AG08396 (cell line): ENCODE measurements at places on chromosomes 12 and 14.

GRCh38 chr12:6573001-6573400 is 4.9 kb upstream of the NOP2 start:
- DNase-seq: no peak

GRCh38 chr12:85448548-85449139 is 168.6 kb downstream of the ALX1 start:
- DNase-seq: no peak

GRCh38 chr14:28757786-28758185 is 8.8 kb upstream of the FOXG1 start:
- no peak for DNase-seq

DNA sequence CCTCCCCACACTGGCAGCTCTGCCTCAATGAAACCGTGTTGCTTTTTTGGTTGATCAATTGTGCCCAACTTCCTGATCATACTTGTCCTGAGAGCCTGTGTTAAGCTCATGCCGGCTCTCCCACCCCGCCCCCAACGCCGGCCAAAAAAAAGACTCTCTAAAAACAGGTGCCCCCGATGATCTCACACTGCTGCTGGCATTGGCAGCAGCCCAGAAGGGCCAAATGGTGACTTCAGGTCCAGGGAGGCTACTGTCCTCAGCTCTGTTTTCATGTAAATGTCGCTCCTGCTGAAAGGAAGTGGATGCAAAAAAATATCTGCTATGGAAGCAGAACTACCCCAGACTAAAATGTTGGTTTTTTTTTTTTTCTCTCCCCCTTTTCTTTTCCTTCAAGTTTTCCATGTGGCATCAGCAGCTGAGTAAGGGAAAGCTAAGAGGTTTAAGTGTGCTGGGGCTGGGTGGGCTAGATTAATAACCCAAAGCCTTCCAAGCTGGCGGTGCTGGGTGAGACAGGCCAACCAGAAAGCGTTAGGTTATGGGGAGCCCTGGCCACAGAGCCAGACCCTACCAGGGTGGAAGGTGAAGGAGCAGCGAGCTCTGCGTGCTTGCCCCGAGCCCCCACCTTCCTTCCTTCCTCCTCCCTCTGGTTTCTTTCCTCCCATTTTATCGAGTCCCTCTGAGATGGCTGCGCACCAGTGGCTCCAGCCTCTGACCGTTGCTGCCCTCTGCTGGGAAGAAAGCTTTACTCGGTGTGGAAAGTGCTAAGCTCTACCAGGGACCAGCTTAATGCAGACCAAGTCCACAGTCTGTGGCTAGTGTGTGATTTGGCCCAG is 396.1 kb downstream of the NRXN3 start:
- peak; percentile 69 for DNase-seq

GRCh38 chr14:34420547-34421150 is 41.4 kb downstream of the SPTSSA start:
- no peak for DNase-seq

DNA sequence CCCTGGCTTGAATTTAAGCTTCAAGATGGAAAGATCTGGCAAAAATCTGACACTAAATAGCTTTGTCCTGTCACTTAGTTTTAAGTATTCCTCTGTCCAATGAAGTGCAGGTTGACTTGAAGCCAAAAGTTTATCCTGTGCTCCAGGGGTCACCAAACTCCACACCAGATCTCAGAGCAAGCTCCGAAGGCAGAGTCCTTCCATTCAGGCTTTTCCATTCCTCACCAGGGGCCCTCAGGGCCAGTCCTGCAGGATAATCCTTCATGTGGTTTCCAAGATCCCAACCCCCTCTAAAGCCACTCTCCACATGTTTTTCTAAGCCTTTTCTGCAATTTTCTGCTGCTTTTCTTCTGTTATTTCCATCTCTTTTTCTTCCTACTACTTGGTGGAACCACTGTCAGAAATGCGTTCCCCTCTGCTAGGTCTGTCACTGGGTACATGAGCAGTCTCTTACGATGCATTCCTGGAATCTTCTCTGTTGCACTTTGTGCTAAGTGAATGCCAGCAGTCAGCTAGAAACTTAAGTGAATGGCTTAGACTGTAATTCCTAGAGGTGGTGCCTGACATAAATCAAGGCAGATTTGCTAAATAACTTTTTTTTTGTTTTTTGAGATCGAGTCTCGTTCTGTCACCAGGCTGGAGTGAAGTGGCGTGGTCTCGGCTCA is 251.4 kb downstream of the MSRB3 start:
- DNase-seq: no peak

DNA sequence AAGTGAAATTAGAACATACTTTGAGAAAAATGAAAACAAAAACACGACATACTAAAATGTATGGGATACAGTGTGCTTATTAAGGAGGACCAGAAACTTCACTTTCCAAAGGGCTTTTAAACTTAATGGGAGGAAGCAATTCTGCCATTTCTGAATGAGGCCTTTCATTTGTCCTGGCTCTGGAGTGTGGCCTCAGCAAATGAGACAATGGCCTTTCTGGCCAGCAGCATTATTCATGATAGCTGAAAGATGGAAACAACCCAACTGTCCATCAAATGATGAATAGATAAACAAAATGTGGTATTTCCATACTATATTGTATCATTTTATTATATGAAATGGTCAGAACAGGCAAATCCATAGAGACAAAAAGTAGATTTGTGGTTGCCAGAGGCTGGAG is 338.6 kb downstream of the CEP128 start:
- DNase-seq: no peak

GRCh38 chr14:20412876-20413743 is at the start of gene TEP1:
Gene TEP1, minus strand, starts transcription at chr14:20413501. Its CDS starts 5,062 bp downstream, at chr14:20408439.
- DNase-seq: peak; percentile 88

DNA sequence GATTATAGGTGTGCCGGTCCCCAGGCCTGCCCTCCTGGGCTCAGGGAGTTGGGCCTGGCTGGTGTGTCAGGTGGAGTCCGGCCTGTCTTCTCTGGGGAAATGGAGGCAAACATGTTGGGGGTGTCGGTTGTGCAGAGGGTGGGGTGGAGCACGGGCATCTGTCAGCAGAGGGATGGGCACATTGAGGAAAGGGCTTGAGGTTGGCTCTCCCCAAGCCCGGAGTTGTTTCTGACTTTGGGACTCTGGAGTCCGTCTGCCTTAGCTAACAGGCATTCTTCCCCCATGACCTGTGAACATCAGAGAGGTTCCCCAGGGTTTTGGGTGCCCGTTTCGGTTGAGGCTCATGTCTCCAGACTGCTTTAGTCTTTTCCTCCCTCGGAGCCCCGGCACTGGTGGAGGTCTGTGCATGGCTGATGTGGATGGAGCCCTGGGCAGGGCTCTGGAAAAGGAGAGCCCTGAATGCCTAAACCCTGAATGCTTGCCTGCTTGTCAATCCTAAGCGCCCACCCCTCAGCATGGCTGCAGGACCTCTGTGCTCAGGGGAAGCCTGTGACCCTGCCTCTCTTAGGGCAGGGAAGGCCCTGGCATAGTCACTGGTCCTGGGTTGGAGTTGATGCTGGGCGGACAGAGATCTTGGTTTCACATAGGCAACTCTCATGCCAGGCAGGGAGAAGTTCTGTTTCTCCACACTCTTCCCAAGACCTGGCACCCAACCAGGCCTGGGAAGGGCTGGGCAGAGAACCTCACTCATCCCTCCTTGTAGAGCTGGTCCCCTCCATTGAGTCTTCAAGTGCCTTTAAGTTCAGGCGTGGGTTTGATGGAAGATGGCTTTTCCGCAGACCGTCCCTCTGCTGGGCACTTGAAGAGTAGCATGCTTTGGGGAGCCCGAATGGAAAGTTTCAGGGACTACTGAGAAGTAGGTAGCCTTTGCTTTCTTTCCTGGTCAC is 12.9 kb downstream of the NYNRIN start:
- DNase-seq: peak; percentile 71

DNA sequence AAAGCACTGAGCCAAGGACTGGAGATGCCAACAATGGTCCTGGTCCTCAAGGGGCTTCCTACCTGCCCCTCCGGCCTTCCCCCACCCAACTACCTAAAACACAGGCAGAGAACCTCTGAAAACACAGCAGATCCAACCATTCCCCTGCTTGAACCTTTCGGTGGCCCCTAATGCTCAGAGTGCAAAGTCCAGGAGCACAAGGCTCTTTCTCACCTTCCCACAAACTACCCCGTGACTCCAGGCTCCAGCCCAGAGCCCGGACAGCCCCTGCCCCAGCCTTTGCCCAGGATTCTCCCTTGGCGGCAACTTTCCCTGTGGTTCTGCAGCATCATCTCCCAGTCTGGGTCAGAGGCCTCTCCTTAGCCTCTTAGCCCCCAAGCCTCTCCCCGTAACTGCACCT is 1.6 kb upstream of the CD9 start:
- DNase-seq: no peak

GRCh38 chr12:115661112-115661511 is 616.4 kb downstream of the MED13L start:
- no peak for DNase-seq

GRCh38 chr14:46048127-46048526 is 603.5 kb downstream of the RPL10L start:
- DNase-seq: peak; percentile 21

DNA sequence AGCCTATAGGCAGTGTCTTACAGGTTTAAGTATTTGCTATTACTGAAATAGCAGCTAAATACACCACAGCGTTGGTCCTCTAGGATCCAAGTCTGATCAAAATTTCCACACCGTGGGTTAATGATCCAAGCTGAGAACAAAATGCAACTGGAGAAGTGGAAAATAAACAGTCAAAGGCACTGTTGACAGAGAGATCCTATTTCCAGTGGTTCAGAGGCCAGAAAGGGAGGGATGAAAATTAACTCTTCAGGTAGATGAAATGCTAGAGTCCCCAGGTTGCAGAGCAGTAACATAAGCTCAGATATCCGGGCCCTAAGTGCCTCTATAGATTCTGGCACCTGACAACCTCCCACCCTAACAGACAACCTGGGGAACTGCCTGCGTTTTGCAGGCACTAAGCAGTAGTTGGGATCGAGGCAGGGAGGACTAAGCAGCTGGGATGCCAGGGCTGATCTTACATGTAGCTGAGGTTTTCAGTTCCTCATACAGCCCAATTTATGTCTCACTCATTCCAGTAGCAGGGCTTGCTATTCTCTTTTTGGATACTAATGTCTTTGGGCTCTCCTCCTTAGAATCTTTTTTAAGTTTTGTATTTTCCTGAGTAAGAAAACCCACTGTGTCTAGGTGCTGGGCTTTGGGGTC is 42.7 kb upstream of the CRACR2A start:
- DNase-seq: no peak

- DNase-seq: no peak
These were observed 70.0 kb downstream of the KIF21A start for GRCh38 chr12:39372929-39373328.

DNA sequence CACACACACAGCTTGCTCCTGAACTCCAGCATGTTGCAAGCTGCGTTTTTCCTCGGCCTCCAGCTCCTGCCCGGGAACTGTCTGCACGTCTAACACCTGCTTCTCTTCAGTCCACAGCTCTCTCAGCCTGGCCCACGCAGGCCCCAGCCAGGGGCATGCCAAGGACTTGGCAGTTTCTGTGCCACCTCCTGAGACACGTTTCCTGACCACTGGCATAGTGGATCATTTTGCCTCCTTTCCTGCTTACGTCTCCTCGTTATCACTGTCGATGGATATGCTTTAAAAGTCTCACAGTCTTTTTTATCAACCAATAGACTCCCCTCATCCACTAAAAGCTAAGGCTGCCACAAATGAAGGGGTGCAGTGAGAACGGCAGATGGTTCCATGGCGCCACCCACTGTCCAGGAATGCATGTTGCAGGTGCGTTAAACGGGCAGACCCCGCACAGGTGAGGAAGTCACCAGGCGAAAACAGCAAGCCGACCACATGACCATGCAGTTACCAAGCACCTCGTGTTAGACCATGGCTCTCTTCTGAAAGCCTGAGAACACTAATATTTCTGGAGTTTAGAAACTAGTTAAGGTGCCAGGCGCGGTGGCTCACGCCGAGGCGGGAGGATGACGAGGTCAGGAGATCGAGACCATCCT is 14.7 kb upstream of the TEAD4 start:
- no peak for DNase-seq

DNA sequence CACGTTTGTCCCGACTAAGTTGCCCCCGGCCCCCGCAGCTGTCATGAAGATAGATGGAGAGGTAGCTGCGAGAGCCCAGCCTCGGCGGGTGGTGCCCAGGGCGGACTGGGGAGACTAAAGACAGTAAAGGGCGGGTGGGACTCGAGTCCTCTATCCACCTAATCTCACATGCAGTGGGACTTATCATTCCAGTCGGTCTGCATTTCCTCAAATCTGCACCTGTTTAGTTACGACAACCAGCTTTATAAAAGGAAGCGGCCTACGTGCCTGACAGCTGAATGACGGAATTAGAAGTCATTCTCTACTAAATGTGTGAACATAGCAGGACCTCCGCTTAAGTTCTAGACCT is 109.8 kb upstream of the EGLN3 start:
- DNase-seq: no peak

DNA sequence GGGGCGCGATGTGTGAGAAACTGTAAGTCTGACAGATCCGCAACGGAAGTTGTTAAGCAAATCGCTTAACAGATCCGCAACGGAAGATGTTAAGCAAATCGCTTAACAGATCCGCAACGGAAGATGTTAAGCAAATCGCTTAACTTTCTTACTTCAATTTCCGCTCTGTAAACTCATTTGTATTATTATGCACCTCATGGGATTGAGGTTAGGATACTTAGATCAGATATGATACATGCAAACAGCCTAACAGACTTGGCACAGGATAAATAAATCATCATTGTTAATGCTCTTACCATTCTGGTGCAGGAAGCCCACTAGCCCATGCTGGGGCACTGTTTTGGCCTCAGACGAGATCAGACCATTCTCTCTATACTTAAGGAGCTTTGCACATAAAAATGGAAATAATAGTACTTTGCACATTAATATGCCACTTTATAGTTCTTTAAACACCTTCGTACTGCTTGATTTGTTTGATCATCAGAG is 399 bp downstream of the NCAPD2 start:
- DNase-seq: peak; percentile 5

DNA sequence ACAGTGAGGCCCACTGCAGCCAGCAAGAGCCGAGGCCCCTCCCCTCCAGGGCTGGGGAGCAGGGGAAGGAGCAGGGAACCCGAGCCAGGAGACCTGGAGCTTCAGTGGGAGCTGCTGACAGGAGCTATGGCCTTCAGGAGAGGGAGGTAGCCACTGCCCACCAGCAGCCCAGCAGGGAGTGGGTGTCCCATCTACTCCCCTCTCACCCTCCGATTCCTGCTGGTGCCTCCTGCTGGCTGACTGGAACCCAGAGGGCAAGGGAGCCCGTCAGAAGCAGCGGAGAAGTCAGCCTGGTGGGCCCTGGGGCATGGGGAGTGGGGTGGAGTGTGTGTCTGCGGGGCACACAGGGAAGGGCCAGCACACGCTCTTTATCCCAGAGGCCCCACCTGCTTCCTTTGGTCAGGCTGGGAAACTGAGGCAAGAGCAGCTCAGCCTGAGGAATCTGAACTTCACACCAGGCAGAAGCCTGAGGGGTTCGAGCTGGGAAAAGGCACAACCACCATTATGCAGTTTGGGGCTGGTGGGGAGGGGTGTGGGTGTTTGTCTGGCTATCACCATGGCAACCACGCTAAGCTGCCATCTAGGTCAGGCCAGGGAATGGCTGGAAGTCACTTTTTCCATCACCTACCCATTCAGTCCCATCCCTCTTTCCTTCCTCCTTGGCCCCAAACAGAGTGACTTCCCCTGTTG is 36.8 kb upstream of the PLEKHG6 start:
- no peak for DNase-seq
